ENCODE measurements at places on chromosomes 7 and 10.

GRCh38 chr10:30364345-30365268, 15.5 kb upstream of the MTPAP start:
- no peak for DNase-seq

DNA sequence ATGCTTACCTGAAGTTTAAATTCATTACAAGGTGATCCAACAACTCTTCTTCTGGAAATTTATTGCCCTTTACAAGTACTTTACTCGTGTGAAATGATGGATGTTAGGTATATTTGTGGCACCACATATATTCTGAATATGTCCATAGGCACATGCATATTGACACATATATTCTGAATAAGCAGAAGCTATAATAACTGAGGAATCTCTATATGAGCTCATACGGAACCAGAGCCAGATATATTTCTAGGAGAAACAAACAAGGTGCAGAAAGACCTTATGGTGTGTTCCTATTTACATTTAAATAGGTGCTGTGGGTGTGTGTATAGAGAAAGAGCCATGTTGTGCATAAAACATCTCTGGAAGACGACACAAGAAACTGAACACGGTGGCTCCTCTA, 456.1 kb upstream of the NPVF start:
- DNase-seq, result no peak

DNA sequence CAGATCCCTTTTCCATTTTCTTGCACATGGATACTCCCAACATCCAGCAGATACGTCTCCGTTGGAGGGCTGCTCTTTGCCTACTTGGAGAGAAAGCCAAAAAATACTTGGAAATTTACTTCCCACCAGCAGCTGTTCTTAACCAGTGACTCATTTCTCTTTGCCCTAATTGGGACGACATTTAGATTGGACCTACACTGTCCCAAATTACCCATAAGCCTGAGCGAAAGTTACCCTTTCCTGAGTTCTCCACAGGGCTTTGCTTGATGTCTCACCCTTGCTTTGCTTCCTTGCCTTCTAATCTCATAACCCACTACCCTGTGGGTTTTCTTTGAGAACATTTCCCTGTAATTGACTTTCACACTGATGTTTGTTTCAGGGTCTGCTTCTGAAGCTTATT, 48.1 kb downstream of the SAMD8 start:
- DNase-seq, result no peak

- DNase-seq, result no peak
Observed at GRCh38 chr7:85001495-85002345, 185.1 kb downstream of the SEMA3D start.

DNA sequence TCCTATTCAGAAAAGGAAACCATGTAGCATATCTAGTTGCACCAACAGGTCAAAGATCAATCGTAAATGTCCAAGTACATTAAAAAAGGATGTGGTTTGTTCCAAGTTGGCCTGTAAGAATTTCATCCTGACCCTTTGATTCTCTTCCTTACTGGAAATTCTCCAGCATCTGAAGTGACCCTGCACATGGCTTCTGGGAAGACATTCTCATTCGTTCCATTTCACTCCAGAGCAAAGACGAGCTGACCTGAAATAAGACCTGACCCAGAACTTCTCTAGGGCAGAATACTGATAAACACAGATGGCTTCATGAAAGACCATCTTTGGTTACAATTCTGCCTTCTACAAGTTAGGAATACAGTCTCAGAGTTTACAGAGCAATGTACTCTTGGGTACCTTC, 39.8 kb downstream of the ASB4 start:
- DNase-seq, result no peak

GRCh38 chr7:128747327-128748079, 8.3 kb downstream of the CALU start:
- DNase-seq, result no peak

DNA sequence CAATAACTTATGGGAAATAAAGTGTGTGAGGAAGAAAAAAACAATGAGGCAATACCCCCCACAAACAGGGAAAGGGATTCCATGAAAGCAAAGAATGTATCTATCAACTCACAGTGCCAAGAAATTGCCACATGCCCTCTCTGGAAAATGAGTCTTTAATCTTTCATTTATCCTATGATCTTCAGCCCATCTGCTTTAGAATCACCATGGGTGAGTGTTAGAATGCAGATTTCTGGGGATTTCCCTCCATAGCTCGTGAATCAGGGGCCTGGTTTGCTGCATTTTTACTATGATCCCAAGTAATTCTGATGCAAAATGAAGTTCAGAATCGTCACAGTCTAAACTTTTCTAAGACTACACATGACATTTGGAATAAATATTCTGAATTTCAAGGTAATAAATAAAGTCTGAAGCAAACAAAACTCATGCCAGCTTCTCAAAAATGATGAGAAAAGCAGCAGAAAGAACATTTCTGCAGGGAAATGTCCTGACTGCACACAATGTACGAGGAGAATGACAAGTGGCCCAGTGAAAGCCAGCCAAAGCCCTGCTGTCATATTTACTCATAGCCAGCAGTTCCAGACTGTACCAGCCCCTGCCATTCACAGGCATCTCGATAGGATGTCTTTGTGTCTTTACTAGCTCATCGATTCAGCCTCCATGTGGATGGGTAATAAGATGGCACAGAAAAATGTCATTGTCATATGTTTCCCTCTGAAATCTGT, 167.1 kb downstream of the ELMO1 start:
- no peak for DNase-seq

DNA sequence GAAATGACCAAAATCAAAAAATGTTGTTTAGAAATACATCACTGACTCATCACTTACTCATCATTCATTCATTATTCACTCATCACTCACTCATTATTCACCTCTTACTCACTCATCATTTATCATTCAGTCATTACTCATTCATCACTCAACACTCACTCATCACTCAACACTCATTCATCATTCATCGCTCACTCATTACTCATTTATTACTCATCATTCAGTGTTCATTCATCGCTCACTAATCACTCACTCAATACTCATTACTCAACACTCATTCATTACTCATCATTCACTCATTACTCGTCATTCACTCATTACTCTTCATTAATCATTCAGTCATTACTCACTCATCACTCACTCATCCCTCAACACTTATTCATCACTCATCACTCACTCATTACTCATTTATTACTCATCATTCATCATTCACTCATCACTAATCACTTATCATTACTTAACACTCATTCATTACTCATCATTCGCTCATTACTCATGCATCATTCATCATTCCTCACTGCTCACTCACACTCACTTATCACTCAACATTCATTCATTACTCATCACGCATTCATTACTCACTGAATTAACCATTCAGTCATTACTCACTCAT, 238.5 kb downstream of the ADARB2 start:
- DNase-seq, result no peak

DNA sequence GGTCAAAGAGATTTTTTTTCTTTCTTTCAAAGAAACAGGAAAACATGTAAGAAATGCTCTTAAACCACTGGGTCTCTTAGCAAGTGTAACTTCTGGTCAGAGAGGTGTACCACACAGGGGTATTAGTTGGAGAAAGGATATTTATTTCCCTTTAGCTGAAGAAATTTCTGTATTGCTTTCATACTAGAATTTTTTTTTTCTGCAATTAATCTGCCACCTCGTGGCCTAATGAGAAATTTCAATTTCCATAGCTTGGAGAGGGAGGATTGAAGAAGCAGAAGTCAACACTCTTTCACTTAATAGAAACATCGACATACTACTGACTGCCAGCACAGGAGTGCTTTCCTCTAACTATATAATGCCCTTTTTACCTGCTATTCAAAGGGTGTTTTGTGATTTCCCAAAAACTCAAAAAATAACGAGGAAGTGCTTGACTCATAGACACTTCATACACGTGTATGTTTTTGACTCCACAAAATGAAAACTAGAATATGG, 177.6 kb upstream of the NAMPT start:
- DNase-seq, result no peak

DNA sequence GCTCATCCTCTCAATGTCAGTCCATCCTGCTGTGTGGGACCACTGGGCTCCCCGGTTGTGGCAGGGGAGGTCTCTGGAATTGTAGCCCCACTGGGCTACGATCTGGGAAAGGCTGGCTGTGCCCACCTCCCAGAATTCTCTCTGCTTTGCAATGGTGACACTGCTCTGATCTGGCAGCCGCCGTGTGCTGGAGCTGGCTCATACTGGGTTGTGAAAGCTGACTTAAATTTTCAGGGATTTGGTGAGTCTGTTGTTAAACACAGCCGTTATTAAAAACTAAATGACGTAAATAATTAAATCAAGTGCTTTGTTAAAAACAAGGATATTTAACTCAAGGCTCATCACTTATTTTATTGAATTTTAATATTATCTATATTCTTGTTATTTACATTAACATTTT, 160.0 kb downstream of the TAX1BP1 start:
- no peak for DNase-seq

GRCh38 chr7:24508316-24508715, 64.9 kb upstream of the PALS2 start:
- DNase-seq, result no peak

DNA sequence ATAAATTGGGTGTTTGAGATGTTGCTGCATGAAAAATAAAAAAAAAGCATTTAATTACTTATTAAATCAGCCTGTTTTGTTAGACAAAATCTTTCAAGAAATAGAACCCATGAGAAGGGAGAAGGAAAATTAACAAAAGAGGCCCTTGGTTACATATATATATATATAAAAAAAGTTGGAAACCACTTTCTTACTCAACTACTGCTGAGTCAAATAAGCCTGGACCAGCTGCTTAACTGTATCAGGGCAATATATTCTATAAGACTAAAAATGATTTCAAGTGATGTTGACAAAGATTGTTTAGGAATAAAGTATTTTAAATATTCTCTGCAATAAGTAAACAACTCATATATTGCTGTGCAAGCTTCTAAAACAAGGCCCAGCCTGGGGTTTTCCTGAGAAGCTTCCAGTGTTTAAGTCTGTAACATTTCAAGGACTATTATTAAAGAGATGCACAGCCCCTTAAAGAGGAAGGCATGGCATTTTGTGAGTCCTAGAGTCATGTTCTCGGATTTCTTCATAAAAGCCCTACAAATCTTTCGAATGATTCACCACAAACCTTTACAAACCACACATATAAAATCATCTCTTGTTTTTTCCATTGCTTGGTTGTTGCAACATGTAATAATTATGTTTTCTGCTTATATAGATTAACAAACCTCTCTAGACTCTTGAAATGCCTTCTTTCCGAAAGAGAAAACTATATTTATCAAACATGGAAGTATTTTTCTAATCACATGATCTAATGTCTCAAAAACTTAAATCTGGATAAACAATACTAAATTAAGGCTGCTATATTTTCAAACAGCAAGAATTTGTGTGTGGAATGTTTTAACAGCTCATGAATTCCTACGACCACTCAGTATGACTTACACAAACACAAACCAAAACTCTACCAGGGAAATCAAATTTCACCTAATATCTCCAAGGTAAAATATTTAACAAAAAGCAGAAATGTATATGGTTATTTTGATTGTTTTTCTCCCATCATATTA, 14.3 kb downstream of the JAZF1 start:
- no peak for DNase-seq

DNA sequence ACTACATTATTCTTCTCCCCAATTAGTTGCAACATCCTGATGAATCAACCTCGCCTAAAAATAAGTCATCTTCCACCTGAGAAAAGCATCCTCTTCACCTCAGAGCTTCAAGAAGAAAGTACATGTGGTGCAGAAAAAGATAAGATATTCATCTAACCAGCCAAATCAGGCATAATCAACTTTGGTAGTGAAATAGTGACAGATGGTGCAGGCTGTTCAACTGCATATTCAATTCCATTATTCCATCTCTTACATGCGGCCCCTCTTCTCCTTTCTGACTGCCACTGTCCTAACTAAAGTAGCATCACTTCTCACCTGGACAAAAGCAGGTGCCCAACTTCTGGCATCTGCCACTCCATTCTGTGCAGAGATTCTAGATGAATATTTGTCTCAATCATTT, 148.4 kb upstream of the STEAP1 start:
- no peak for DNase-seq

DNA sequence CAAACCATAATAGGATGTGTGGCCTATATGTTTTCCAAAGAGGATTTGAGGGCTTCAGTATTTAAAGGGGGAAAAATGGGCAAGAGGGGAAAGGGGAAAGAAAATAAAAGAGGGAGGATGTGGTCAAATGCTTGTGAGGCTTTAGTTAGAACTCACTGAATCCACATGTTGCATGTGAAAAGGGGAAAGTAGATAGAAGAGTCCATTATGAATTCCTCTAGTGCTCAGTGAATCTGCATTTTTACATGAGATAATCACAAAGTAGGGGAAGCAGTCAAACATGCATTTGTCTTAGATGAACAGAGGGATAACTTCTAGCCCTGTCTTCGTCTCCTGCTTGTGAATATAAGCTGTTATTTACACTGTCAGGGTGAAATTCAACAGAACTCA, 24.6 kb upstream of the AKAP9 start:
- no peak for DNase-seq

DNA sequence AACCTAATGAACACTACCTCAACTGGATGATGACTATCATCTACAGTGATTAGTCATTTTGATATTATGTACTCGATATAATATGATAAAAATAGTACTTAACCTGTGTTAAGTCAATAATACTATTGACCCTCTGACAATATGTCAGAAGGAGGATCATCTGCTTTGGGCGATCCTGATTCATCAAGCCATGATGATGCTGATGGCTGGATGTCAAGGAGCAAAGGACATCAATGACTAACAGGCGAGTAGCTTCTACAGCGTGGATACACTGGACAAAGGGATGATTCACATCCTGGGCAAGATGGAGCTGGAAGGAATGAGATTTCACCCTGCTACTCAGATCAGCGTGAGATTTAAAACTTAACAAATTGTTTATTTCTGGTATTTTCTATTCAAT, 94.4 kb upstream of the SKAP2 start:
- DNase-seq, result no peak

DNA sequence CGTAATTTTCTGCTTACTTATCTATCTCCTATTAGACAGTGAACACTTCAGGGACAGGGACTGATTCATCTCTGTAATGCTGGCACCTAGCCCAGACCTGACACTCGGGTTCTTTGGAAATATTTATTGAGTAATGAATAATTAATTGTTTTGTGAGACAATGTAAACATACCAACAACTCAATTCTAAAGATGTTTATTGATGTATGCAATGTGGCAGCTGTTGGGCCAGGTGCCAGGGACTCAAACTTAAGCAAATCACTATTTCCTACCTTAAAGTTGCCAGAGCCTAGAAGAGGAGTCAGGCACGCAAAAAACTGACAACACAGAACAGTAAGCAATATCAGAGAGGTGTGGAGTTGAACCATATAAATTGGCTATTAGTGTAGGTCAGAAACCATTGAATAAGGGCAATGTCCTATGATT, 63.6 kb upstream of the BMPER start:
- DNase-seq, result no peak

DNA sequence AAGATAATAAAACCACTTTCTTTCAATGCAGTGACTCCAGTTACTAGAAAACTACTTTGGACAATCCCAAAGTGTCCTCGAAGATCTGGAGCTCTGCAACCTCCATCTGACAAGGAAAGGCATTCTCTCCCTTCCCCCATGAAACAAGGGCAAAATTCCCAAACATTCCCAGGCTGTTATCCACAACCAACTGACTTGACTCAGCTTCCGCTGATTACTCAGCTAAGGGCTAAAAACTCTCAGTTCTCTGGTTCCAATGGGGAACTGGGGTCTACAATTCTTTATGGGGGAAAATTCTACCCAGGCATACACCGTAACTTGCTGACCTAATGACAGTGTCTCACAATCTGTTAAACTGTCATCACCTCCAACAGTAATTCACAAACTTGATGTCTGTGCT, 48.4 kb downstream of the SFMBT2 start:
- DNase-seq, result no peak

- no peak for DNase-seq
Observed at GRCh38 chr7:81719865-81720264, 50.0 kb downstream of the HGF start.

- DNase-seq, result no peak
Observed at GRCh38 chr7:44914992-44915607, 29.8 kb upstream of the PURB start.

All from KG1 (cell line).